Central memory CD8-positive, alpha-beta T cell (primary cell): ENCODE measurements at places on chromosomes 2 and 18.
A peak's percentile ranks its signal among the peaks of the same experiment; 100 is the strongest.

- H3K27ac ChIP-seq, result no peak overlapping the region
- no peaks in the 10 kb centered on the region for H3K36me3 ChIP-seq
- peaks cover 54% of the 10 kb centered on the region for H3K27me3 ChIP-seq
- DNase-seq, result no peak
- H3K4me1 ChIP-seq, result peaks cover 5% of the 10 kb centered on the region
- H3K4me3 ChIP-seq, result no peak overlapping the region
Observed at GRCh38 chr2:205770577-205770976, 88.3 kb downstream of the NRP2 start.

GRCh38 chr2:66024391-66024790, 410.5 kb upstream of the MEIS1 start:
- H3K27me3 ChIP-seq, result no peaks in the 10 kb centered on the region
- no peak overlapping the region for H3K4me3 ChIP-seq
- H3K27ac ChIP-seq, result no peak overlapping the region
- H3K4me1 ChIP-seq, result no peaks in the 10 kb centered on the region
- H3K36me3 ChIP-seq, result no peaks in the 10 kb centered on the region

- no peak overlapping the region for H3K4me3 ChIP-seq
- H3K27me3 ChIP-seq, result peaks cover 45% of the 10 kb centered on the region
- no peak for DNase-seq
Observed at GRCh38 chr2:226742347-226742746, 57.3 kb downstream of the IRS1 start.

- no peaks in the 10 kb centered on the region for H3K36me3 ChIP-seq
- H3K27me3 ChIP-seq, result peaks cover 54% of the 10 kb centered on the region
- DNase-seq, result no peak
- no peaks in the 10 kb centered on the region for H3K4me1 ChIP-seq
Observed at GRCh38 chr2:224749136-224749535, 33.0 kb upstream of the CCDC195 start.

GRCh38 chr2:207895274-207895860, 125.7 kb upstream of the FZD5 start:
- H3K27me3 ChIP-seq, result no peaks in the 10 kb centered on the region
- H3K4me3 ChIP-seq, result no peak overlapping the region
- peaks cover 16% of the 10 kb centered on the region for H3K4me1 ChIP-seq
- H3K27ac ChIP-seq, result no peak overlapping the region

DNA sequence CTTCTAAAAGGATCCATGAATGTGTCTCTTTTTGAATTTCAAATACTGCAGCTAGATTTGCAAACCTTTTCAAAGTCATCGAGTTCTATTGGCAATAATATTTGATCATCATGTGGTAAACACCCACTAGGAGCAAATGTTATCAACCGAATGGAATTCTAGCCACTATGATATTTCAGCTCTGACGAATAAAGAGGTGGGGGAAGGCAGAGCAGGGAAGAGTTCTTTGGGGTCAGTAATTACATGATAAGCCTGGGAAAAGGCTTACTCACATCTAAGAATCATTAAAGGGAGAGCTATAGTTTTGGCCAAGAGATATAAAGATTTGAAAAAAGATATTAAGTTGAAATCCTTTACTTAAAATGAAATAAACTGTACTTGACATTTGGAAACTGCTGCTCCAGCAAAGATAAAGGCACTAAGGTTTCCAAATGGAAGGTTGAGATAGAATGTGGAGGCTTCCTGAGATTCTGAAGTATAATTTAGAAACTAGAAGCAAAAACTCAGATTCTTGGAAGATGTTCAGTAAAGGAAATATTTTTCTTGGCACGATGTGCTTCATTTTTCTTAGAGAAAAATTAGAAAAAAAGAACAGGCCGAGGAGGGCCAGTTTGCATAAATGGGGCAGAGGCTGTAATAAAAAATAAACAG, 104.7 kb upstream of the ARHGAP28 start:
- H3K27ac ChIP-seq, result no peak overlapping the region
- no peaks in the 10 kb centered on the region for H3K36me3 ChIP-seq
- H3K27me3 ChIP-seq, result no peaks in the 10 kb centered on the region
- DNase-seq, result no peak
- no peaks in the 10 kb centered on the region for H3K4me1 ChIP-seq
- no peak overlapping the region for H3K4me3 ChIP-seq

DNA sequence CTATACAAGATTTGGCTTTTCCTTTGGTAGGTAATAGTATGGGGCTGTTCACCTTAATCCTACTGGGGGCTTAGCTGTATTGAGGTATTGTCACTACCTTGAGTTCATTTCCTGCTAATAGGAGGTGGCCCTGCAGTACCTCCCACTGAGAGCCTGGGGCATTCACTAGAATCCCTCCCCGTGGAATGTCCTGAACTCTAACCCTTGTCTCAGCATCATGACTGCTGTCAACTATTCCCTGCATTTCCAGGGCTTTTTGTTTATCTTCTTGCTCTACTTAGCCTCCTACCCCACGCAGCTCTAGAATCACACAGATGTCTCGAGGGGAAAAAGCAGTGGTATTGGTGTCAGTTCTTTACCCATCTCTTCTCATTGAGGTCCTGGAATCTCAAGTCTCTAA, 542.3 kb downstream of the METTL4 start:
- no peak overlapping the region for H3K4me3 ChIP-seq
- H3K27me3 ChIP-seq, result no peaks in the 10 kb centered on the region
- no peaks in the 10 kb centered on the region for H3K36me3 ChIP-seq
- DNase-seq, result no peak
- no peaks in the 10 kb centered on the region for H3K4me1 ChIP-seq

GRCh38 chr18:2096551-2096950, 474.8 kb downstream of the METTL4 start:
- no peaks in the 10 kb centered on the region for H3K36me3 ChIP-seq
- no peaks in the 10 kb centered on the region for H3K4me1 ChIP-seq
- H3K4me3 ChIP-seq, result no peak overlapping the region
- no peak overlapping the region for H3K27ac ChIP-seq
- no peak for DNase-seq

- no peak overlapping the region for H3K4me3 ChIP-seq
- no peaks in the 10 kb centered on the region for H3K4me1 ChIP-seq
- peaks cover 14% of the 10 kb centered on the region for H3K27me3 ChIP-seq
- peak; percentile 8 for DNase-seq
- no peaks in the 10 kb centered on the region for H3K36me3 ChIP-seq
Observed at GRCh38 chr2:238465487-238466242, 38.9 kb downstream of the ASB1 start.

DNA sequence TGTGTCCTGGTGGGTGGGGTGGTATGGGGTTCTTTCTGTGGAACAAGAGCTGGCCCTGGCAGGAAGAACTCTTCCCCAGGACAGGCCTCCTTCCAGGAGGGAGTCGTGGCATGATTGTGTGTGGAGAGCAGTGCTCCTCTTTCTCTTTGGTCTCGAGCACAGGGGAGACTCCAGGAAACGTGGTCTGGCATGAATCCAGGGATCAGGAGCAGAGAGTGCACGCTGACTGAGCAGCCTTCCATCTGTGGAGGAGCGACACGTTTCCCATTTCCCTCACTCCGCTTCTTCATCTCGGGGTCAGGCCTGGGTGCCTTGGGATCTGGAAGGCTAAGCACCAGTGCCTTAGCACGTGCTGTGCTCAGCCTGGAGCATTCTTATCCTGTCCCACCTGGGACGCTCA, 132.0 kb upstream of the HDAC4 start:
- H3K27me3 ChIP-seq, result peaks cover 10% of the 10 kb centered on the region
- no peak overlapping the region for H3K27ac ChIP-seq
- no peak overlapping the region for H3K4me3 ChIP-seq
- DNase-seq, result no peak
- H3K36me3 ChIP-seq, result no peaks in the 10 kb centered on the region
- H3K4me1 ChIP-seq, result no peaks in the 10 kb centered on the region

- H3K27me3 ChIP-seq, result peaks cover 21% of the 10 kb centered on the region
- no peak overlapping the region for H3K4me3 ChIP-seq
Observed at GRCh38 chr2:20501974-20502373, 55.1 kb downstream of the RHOB start.

DNA sequence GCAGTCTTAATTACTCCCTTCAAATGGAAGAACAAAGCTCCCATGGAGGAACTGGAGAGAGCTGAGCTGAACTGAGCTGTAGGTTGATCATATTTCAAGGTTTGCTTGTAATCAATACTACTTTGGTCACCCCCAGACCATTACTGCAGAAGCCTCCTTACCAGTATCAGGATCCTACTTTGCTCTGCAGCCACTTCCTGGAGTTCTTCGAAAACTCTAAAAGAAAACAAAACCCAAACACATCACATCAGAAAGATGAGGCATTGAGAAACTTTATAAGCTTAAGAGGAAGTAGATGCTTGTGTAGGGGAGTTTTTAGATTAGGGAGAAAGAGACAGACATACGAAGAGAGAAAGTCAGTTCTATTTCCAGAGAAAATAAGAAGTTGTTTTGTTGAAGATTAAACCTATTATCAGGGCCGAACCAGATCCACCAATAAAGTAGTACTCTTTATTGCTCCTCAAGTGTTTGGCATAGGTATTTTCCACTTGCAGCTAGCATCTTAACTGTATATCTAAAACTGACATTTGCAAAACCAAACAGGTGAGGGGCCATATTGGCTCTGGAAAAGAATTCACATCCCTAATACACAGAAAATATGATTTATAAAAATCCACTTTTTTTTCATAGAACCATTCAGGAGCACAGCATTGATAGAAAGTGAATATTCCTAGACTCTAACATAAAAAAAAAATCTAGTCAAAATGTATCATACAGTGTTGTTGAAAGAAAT, 166.9 kb upstream of the KLF7 start:
- H3K4me1 ChIP-seq, result peaks cover 38% of the 10 kb centered on the region
- H3K27ac ChIP-seq, result no peak overlapping the region
- no peak for DNase-seq
- no peak overlapping the region for H3K4me3 ChIP-seq
- no peaks in the 10 kb centered on the region for H3K36me3 ChIP-seq

DNA sequence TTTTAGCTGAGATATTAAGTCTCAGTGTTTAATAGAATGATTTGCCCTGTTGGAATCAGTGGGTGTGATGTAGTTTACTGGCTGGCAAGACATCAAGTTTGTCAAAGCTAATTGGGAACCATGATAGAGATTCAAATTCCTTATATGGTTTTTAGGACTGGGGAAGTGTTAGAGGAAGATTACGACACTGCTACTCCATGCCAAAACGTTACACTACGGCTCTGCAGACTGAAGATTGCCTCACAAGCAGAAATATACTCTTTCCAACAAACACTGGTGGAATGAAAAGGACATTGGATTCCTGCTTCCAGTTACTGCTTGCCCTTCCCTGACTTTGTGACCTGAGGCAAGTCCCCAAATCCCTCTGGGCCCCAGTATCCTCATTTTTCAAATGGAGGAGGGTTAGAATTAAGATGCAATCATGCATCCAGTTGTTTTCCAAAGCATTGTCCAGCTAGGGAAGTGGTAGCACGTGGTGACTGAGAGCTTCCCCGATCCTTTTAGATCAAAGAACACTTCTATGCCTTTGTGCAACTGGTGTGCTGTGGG, 147.6 kb downstream of the CDC42EP3 start:
- no peaks in the 10 kb centered on the region for H3K36me3 ChIP-seq
- peaks cover 9% of the 10 kb centered on the region for H3K27me3 ChIP-seq
- no peak overlapping the region for H3K27ac ChIP-seq
- no peak for DNase-seq

GRCh38 chr18:36650266-36650665, 178.5 kb downstream of the TPGS2 start:
- H3K36me3 ChIP-seq, result no peaks in the 10 kb centered on the region
- H3K27ac ChIP-seq, result no peak overlapping the region
- H3K4me3 ChIP-seq, result no peak overlapping the region

DNA sequence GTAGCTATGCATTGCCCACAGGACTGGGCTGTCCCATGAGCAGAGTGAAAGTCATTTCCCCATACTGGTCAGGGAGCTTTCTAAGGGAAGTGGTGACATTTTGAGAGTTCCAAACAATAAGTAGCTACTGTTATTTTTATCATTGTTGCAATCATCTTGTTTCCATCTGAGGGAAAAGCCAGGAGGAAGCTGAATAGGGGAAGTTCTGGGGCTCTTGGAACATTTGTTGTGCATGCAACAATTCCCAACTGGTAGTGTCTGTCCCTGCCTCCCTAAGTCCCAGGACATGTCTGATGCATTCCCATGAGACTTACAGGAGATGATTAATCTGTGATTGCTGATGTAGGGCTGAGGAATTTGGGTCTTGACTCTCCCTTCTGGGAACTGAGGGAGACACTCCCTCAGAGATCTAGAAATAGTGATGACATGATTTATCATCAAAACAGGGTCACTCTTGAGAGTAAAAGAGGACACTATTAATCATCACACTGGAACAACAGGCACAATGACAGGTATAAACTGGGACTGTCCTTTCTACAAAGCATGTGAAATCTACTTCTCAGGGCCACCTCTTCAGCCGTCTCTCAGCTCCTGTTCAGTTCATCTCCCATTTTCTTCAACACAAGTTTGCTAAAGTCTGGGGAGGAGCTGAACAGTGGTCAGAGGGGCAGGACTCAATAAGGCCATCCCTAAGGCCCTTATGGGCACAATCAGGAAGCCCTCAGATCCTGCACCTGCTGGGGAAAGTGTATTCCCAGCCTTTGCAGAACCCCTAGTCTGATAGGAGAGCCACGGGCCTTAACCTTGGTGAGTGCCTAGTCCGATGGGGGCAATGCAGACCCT, 28.0 kb upstream of the MARCO start:
- H3K27ac ChIP-seq, result no peak overlapping the region
- peaks cover 18% of the 10 kb centered on the region for H3K27me3 ChIP-seq
- DNase-seq, result no peak
- H3K36me3 ChIP-seq, result no peaks in the 10 kb centered on the region

- no peak overlapping the region for H3K27ac ChIP-seq
- no peak overlapping the region for H3K4me3 ChIP-seq
- no peaks in the 10 kb centered on the region for H3K36me3 ChIP-seq
- H3K4me1 ChIP-seq, result no peaks in the 10 kb centered on the region
Observed at GRCh38 chr2:22406625-22407024, 978.4 kb upstream of the KLHL29 start.

DNA sequence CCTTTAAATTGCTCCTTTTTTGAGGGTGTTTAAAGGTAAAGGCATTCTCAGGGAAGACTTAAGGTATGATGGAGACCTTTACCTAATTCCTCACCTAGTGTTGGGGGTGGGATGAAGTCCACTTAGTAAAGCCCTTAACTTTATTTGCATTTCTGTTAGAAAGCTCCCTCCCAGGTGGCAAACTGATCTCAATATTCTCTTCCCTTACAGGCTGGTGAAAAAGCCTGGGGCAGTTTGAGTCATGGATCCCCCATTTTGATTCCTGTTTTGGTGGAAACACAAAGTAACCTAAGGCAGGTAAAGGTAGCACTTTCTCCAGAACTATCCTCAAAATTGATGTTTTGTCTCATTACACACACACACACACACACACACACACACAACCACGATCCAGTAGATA, 33.8 kb upstream of the HNRNPA3 start:
- no peak for DNase-seq
- H3K27ac ChIP-seq, result no peak overlapping the region
- no peaks in the 10 kb centered on the region for H3K27me3 ChIP-seq
- H3K4me3 ChIP-seq, result no peak overlapping the region
- H3K36me3 ChIP-seq, result no peaks in the 10 kb centered on the region
